ENCODE measurements at places on chromosomes 3 and 15.

DNA sequence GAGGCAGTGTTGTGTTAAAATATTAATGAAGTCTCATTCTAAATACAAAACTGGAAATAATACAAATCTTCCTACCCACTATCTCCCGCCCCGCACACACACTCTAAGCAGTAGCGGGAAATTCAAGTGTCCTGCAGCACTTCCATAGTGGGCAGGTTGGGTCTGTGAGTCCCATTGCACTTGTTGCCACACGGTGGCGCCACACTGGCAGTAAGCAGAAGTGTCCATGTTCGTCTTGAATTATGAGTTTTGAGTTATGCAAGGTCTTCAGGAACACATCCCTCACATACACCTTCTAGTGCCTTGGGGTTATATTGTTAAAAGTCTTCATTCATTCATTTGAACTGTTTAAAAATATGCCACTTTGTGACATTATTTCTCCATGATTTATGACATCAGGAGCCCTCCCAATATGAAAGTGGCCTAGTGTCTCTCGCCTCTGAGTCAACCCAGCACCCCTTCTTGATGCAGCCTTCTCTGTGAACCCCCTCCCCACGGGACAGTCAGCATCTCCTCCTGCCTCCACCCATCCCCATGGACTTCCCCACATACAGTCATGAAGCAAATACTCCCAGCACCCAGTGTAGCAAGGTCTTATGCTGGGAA, 17.6 kb upstream of the CCDC174 start:
- peak; percentile 35 for DNase-seq

GRCh38 chr3:187995043-187995400, 158.9 kb upstream of the LPP start:
- DNase-seq = no peak

DNA sequence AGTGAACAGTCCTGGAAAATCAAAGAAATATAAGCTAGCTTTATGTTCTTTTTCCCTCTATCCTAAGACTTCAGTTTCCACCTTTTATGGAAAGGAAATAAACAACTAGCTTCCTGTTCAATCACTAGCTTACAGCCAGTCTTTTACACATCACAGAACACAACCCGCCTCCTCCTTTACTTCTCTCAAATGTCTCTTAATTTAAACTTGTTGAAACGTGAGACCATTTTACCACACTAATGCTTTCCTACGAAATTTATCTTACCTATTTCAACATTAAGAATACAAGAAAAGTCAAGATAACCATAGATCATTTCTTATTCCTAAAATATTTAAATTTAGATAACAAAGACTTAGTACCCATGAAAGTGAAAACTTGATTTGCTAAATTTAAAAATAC, 6.2 kb downstream of the PRTG start:
- no peak for DNase-seq

GRCh38 chr3:182717216-182717615, 76.1 kb upstream of the ATP11B start:
- no peak for DNase-seq

GRCh38 chr3:58575971-58576652, 1.1 kb downstream of the FAM107A start:
- no peak for DNase-seq

DNA sequence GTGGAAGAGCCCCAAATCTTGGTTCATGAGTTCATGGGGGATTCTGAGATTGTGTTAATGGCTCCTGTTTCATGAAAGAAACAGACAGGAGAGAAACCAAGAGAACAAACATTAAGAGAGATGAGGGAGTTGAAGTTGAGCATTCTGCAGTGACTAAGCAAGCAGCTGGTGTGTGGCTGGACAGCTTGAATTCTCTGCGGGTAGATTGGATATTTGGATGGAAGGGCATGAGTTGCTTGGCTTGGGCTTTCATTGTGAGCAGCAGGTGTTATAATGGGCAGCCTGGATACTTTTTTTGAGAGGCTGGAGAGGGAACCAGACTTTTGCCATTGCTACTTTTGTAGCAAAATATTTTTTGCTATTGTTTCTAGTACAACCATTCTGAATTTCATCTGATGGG, 346.8 kb upstream of the SATB1 start:
- DNase-seq = no peak

GRCh38 chr3:43338295-43338694, 52.0 kb downstream of the SNRK start:
- DNase-seq = no peak

GRCh38 chr15:79657722-79658121, 225.6 kb downstream of the MINAR1 start:
- no peak for DNase-seq

- DNase-seq = no peak
These were observed 7.1 kb downstream of the RAD51 start for GRCh38 chr15:40702077-40702476.

GRCh38 chr3:171417813-171418212, 42.4 kb downstream of the TNIK start:
- peak; percentile 63 for DNase-seq

GRCh38 chr15:38479266-38479665, 25.3 kb downstream of the FAM98B start:
- DNase-seq = no peak

DNA sequence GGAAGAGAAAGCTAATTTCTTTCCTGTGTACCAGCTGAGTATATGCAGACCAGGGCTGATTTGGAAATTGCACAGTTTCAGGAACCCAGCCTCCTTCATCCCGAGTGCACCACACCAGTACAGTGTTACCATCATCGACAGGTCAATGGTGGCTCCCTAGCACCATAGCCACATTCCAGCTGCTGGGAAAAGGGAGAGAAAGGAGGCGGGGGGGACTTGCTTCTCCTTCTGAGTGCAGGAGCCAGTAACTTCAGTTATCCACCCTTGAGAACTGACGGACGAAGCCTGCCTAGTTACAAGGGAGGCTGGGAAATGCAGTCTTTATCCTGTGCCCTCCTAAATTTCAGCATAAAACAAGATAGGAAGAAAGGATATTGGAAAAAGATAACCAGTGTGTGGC, 129.7 kb upstream of the PRICKLE2 start:
- no peak for DNase-seq

GRCh38 chr15:84811151-84811550, 6.0 kb upstream of the ALPK3 start:
- no peak for DNase-seq

DNA sequence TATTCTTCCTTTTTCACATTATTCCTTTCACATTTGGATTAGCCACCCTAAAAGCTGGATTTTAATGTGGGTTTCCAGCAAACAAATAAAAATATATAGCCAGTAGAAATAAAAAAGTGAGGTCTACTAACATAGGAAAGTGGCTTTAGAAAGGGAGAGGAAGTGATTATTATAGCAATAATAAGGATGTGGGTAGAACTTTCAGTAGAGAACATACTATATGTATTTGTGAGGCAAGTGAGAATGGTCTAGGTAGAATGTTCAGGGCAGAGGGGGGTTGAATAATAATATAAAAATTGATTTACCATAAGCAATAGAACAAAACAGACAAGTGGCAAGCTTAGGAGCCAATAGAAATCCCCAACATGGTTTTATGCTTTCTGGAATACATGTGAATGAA, 88.6 kb downstream of the NR1I2 start:
- no peak for DNase-seq

GRCh38 chr15:47332481-47332880, 384.8 kb upstream of the SEMA6D start:
- no peak for DNase-seq

GRCh38 chr3:2661078-2661477, 449.1 kb downstream of the IL5RA start:
- no peak for DNase-seq

DNA sequence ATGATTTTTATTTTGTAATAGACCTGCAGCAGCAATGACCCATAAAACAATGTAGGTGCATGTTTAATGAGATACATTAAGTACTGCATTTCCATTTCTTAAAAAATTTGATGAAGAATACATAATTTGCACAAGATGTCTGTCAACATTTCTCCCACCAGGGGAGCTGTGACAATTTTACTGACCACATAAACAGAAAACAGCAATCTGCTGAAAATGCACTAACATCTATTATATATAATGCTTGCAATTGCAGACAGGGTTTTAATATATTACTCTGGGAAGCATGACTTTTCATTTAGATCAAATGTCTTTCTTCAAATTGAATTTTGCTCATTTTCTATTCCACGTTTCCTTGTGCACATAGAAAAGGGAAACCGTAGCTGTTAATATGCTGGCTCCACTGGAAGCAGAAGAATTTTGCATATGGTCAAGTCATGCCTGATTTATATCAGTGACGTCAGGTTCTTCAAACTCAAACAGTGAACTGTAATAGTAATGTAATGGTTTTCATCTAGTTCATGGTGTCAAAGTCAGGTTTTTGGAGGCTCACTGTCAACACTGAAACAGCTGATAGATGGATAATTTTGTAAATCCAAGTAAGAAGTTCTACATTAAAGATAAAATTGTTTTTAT, 79.8 kb upstream of the IGF1R start:
- DNase-seq = no peak

DNA sequence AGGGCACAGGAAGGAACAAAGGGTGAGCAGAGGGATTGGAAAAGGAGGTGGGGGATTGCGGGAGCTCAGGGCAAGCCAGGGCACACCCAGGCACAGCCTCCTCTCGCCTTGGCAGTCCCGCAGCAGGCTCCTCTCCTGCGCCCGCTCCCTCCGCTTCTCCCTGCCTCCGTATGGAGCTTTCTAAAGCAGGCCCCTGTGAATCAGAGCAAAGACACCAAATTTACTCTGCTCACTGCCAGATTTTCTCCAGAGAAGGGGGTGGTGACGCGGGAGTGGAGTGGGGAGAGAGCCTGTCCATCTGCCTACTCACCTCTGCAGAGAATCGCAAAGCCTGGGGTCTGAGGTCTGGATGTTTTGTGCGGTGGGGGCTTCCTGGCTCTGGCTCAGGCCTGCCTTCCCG, 20.0 kb downstream of the ATP2B2 start:
- no peak for DNase-seq

- DNase-seq = peak; percentile 52
These were observed 36.1 kb downstream of the PTH1R start for GRCh38 chr3:46913644-46914043.

Data from COLO829 (cell line).